KBM-7 (cell line): ENCODE measurements at places on chromosomes 2 and 18.

GRCh38 chr18:55405475-55405874 lies 182.5 kb downstream of the TCF4 start:
- no peak for DNase-seq

- DNase-seq = no peak
Measured at GRCh38 chr2:113184531-113185230, 10.9 kb downstream of the PSD4 start.

DNA sequence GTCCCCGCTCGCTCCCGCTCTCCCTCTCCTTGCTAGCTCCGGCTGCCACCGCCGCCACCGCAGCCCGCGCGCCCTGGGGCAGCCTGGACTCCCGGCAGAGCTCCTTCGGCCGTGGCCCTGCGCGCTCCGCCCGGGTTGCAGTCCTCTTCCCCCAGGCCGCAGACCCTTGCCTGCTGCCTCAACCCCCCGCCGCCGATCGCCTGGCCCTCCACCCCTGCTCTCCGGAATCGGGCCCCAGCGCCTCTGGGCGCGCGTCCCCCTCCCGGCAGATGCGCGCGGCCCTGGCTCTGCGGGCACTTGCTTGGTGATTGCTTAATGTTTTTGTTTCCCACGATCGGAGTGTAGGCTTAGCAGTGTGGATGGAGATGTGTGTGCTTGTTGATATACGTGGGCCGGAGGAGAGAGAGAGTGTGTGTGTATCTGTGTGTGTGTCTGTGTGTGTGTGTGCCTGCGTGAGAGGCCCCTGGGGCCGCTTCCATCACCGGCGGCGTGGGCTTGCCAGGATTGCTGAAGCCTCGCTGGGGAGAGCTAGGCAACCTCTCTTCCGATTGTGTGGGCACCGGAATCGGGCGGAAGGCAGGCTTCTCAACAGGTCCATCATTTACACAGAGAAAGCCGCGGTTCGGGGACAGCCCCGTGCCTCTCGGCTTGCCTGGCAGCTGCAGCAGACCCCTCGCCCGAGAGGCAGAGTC lies 877 bp downstream of the INHBB start:
- peak; percentile 20 for DNase-seq

- DNase-seq = no peak
Measured at GRCh38 chr18:6752202-6752860, 22.8 kb downstream of the ARHGAP28 start.

DNA sequence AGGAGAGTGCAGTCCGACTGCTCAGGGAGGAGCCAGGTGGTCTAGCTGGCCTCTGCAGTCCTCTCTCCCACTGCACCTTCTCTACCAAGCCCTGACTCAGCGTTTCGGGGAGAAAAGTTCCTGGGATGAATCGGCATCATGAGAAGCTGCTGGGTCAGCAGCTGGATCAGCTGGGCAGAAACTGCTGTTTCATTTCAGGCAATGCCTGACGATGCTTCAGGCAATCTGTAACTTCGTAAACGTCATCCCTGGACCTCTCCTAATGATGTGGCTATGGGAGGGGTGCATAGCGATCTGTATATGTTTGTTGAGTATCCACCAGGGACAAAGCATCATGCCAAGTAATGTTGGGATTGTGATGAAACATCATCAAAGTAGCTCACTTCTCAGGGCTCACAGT lies 20.7 kb downstream of the LIPG start:
- DNase-seq = no peak

- DNase-seq = no peak
Measured at GRCh38 chr2:118843483-118844132, 3.8 kb downstream of the EN1 start.

DNA sequence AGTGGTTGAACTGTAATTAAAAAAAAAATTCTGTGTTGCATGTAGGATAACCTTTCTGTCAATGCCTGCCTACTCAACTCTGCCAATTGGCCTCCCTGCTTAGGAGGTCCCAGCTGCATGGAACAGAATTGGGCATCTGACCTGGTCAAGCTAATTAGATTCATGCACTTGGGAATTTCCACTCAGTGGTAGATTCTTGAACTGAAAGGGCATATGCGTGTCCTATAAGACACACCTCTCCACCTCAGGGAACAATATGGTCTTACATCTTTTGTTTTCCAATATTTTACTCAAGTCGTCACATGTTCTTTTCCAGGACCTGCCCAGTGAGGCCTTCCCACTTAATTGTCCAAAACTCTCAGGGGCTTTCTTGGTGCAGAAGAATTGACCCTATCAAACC lies 68.1 kb upstream of the TLK1 start:
- no peak for DNase-seq
